ENCODE measurements at places on chromosomes 5 and 9.

GRCh38 chr9:113477058-113477457, 13.5 kb downstream of the RGS3 start:
- no peak for DNase-seq

DNA sequence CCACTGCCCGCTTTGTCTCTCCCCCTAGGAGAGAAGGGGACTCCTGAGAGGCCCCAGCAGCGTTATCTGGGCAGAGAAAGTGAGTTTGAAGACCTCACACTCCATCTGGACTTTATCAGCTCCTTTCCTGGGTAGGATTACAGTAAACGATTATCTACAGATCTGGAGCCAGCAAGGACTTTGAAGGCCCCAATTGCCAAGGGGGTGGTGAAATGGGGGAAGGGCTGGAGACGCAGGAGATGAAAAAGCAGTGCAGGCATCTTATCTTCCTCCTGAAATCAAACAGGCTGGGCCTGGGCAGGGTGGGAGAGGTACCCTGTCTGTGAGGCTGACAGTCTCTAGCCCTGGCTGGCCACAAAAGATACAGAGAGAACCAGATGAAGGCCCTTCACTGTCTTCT, 105.8 kb upstream of the MSX2 start:
- DNase-seq: no peak

DNA sequence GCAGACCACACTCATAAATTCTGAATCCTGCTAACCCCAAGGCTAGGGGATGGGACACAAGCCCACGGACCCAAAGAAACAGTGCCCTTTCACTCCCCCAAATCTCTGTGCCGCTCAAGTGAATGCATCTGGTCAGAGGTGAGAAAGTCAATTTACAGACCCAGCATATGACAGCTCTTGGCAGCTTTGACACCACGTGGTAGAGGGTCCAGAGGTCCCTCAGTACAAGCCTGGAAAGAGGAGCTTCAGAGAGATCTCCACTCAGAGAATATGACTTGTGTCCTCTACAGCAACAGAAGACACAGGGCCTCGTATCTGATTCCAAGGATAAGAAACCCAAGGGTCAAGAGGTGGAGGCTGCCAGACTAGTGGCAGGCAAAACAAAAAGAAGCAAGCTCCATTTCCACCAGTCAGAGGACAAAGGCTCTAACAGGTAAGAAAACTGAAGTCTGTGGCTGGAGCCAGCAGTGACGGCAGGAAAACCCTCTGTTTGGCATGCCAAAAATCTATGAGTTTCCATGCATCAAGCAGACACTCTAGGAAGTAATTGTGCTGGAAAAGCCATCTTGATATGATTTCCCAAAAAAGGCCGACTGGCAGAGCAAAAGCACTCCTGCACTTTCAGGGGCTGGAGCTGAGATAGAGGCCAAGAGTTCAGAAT, 138.7 kb downstream of the UGCG start:
- DNase-seq: no peak

DNA sequence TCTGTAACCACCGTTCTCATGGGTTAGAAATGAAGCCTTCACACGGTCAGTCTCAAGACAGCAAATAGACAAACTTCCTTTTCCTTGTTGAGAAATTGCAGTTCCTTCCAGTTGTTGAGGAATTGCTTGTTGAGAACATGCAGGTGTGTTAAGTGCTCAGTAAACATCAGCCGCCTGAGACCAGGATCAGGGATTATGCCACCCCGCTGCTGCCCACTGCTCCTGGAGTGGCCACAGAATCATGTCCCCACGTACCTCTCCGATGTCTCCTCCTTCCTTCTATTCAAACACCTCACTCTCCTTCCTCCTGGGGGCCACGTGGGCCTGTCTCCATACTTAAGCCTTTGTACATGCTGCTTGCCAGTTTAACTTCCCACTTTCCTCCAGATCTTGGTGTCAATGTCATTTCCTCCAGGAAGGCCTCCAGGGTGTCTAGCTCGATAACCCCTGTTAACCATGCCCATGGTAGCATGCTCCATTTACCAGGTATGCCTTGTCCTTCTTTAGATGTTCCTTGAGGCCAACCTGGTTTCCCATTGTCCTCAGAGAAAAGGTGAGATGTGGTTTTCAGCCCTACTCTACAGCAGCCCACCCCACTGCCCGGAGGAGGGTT, 33.8 kb upstream of the RPL26L1 start:
- DNase-seq: no peak

DNA sequence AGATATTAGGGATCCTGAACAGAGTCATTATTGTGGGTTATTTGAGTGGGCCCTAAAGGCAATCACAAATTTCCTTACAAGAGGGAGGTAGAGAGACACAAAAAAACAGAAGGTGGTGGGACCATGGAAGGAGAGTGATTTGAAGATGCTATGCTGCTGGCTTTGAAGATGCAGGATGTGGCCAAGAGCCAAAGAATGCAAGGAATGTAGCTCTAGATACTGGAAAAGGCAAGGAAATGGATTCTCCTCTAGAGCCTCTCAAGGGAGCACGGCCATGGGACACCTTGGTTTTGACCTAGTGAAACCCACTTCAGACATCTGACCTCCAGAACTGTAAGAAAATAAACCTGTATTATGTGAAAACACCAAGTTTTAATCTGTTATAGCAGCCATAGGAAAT, 53.8 kb downstream of the TTC39B start:
- DNase-seq: no peak

- DNase-seq: no peak
Observed at GRCh38 chr5:78129597-78129996, 164.9 kb downstream of the AP3B1 start.

GRCh38 chr5:147688656-147689356, 93.7 kb downstream of the JAKMIP2 start:
- DNase-seq: no peak

GRCh38 chr9:112121633-112122032, 53.5 kb downstream of the SUSD1 start:
- no peak for DNase-seq

DNA sequence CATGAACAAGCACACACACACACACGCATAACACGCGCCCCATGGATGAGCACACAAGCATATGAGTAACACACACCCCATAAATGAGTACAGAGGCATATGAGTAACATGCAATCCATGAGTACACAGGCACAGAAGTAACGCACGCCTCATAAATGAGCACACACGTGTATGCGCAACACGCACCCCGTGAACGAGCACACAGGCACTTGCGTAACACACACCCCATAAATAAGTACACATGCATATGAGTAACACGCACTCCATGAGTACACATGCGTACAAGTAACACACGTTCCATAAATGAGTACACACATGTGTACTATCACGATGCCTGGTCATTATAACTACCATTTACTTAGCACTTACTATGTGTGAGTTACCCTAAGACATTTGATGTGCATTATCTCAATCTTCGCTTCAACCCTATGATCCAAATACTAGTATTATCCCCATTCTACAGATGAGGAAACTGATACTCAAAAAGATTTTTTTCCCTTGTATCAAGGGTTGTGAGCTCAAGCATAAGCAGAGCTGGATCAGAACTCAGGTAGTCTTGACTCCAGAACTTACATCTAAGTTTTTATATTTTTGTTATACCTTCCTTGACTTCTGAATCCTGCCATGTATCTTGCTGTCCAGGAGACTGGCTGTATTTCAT, 7.7 kb downstream of the MED27 start:
- DNase-seq: no peak

DNA sequence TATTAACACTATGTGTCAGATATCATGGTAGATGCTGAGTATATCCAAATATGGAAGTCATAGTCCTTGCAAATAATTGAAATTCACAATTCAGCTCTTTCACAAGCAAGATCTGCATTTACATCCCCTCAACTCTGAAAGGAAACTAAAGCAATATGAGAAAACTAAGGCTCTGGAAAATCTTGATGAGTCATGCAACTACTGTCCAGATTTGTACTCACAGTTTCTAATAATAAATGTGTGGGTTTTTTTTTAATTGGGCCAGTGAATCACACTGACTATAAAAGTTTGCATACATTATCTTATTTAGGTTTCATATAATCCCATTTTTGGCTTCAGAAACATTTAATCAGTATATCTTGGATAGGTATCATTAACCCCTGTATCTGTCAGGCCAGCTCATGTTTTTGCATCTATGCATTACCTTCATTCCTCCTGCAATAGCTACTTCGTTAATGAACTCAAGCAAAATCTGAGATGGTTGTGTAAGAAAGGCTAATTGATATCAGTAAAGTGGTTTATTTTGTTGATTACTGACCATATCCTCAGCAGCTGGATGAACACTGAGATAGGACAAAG, 58.7 kb upstream of the PRR16 start:
- DNase-seq: no peak

DNA sequence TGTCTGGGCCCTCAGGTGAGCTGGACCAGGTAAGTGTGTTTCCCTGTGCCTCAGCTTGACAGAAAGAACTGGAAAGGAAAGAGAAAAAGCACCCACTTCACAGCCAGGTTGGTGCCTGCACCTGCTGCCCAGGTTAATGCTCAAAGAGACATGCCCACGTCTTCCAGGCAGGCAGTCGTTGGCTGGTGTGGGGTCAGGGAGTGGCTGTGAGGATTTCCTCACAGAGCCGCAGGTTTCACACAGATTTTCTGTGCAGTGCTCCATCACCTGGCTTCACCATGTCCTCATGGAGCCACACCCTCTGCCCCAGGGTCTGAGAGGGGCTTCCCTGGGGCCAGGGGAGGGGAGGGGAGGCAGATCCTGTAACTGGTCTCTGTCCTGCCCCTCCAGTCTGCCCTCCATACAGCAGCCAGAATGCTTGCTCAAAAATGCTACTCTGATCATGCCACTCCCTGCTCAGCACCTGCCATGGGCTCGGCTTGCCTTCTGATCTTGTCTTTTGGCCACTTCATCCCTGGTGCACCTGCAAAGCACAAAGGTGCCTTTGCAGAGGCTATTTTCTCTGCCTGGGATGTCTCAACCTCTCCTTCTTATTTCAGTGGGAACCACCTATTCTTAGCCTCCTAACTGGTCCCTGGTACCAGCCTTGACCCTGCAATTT, 82.5 kb upstream of the UBTD2 start:
- no peak for DNase-seq

GRCh38 chr5:62093976-62094375, 212.0 kb upstream of the KIF2A start:
- no peak for DNase-seq

DNA sequence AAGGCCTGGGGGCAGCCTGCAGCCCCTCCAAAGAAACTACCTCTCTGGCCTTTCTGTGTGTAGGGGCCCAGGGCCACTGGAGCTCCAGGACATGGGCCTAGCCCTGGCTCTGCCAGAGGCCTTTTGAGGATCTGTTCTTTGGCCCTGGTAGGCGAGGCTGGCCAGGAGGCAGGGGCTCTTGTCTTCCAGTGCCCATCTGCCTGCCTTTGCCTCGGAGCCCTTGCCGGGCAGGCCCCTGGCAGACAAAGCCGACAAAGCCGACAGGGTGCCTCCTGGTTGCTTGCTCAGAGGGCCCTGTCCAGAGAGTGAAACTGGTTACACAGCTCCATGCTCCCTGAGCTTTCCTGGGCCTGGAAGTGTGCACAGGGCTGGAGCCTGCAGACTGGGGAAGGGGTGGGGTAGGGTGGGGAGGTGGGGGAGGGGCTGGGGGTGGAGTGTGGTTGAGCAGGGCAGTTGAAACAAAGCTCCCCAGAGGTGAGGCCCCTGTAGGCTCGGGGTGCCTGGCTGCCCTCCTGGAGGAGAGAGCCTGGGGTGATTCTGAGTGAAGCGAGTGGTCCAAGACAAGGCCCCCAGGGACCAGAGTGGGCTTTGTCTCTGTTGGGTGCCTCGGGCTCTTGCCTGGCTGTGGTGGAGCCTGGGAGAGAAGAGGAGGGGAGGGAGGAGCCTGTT, 29.3 kb downstream of the PTPA start:
- no peak for DNase-seq

DNA sequence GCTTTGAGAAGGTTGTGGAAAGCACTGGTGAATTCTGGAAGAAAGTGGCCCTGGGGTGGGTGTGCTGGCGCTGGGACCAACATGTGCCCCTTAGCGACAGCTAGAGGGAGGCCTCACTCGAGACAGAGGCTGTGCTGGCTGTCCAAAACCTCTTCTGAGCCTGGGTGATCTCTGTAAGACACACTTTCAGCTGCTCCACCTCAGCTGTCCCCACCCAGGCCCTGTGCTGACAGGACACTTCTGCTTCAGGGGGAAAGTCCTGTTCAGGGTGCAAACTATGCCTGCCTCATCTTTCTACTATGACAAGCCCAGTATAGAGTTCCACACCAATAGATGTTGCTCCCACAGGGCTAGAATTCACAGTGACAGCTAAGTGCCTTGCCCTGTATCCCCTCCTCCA, 426.4 kb downstream of the MED10 start:
- no peak for DNase-seq

- no peak for DNase-seq
Observed at GRCh38 chr9:96618209-96619123, 1.2 kb downstream of the CDC14B start.

- DNase-seq: no peak
Observed at GRCh38 chr9:35771943-35772342, 17.9 kb upstream of the MSMP start.

DNA sequence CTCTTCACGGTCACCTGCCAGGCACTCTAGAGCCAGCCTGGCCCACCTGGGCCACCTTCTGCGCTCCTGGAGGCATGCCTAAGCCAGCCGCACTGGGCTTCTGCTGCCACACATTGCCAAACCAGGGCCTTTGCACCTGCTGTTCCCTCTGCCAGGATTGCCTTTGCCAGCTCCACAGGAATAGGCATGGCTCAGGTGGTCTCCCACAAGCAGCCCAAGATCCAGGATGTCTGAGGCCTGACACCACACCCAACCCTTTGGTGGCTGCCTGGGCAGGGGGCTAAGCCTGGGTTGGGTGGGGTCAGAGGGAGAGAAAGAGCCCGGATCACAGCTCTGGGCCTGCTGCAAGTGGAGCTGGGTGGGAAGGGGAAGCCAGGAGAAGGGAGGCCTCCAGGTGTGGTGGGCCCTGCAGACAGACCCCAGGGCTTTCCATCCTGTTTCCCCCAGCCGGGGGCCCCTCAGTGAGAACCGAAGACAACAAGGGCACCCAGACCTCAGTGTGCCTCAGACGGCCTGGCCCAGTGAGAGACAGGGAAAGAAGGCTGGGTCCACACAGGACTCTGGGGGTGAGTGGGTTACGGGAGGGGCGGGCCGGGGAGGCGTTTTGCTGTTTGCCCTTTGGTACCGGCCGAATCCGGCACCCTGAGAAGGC, 672 bp upstream of the SUSD3 start:
- DNase-seq: no peak

- no peak for DNase-seq
Observed at GRCh38 chr9:135139366-135139959, 52.0 kb downstream of the OLFM1 start.

- DNase-seq: no peak
Observed at GRCh38 chr5:80116000-80116399, 80.9 kb downstream of the THBS4 start.

DNA sequence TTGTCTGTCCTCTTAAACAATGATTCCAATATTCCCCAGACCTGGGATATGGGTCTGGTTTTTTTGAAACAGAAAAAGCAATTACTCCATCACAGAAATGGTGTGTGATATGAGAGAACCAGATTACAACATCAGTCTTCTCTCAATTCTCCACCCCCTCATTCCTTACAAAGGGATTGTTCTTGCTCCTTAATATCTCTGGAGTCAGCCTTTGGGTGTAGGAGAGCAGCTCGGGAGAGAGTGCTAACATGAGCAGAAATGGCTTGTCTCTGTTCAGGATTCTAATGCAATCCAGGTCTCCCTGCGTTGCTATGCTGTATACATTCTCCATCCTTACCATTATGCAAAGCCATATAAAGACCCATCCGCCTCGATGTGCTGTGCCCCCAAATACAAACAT, 32.7 kb downstream of the ZFAND5 start:
- DNase-seq: no peak

GRCh38 chr5:56356121-56356835, 123.1 kb upstream of the ANKRD55 start:
- DNase-seq: no peak

GRCh38 chr9:126755317-126755875, 49.4 kb upstream of the ZBTB43 start:
- DNase-seq: no peak

- DNase-seq: no peak
Observed at GRCh38 chr5:36017004-36017403, 25.8 kb upstream of the UGT3A1 start.

Measured in activated CD8-positive, alpha-beta memory T cell treated with anti-CD3 and anti-CD28 coated beads for 48 hours (primary cell).